Effector memory CD4-positive, alpha-beta T cell (primary cell): ENCODE measurements at places on chromosomes 3 and 15.

DNA sequence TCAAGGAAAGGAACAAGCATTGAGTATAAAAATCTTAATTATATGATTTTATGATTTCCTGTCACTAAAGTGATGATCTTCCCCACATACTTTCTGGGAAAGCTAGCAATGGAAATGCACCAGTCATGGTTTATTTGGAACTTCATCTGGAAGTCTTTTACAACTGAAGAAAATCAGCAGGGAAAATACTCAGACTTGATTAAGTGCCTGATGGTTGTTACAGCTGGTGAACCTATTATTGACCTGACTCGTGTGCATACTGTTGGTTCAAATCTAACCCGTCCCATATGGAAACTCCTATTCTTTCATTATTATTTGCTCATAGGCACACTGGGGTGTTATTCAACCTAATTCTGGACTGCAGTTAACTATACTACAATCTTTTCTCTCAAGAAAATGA, 701.8 kb upstream of the CCDC54 start:
- no peaks in the 10 kb centered on the region for H3K36me3 ChIP-seq
- H3K27ac ChIP-seq: no peak overlapping the region
- no peaks in the 10 kb centered on the region for H3K27me3 ChIP-seq
- no peaks in the 10 kb centered on the region for H3K4me1 ChIP-seq
- no peak for DNase-seq

- no peaks in the 10 kb centered on the region for H3K27me3 ChIP-seq
- H3K4me3 ChIP-seq: no peak overlapping the region
- no peak overlapping the region for H3K27ac ChIP-seq
- peaks cover 3% of the 10 kb centered on the region for H3K36me3 ChIP-seq
These were observed 26.2 kb upstream of the SLC12A8 start for GRCh38 chr3:125238759-125239158.

GRCh38 chr3:54836871-54837270, 91.0 kb downstream of the LRTM1 start:
- no peaks in the 10 kb centered on the region for H3K36me3 ChIP-seq
- H3K27ac ChIP-seq: no peak overlapping the region
- no peaks in the 10 kb centered on the region for H3K27me3 ChIP-seq
- H3K4me1 ChIP-seq: no peaks in the 10 kb centered on the region

GRCh38 chr3:99388780-99389179, 249.6 kb upstream of the COL8A1 start:
- no peaks in the 10 kb centered on the region for H3K4me1 ChIP-seq
- no peaks in the 10 kb centered on the region for H3K27me3 ChIP-seq
- DNase-seq: no peak
- H3K4me3 ChIP-seq: no peak overlapping the region

DNA sequence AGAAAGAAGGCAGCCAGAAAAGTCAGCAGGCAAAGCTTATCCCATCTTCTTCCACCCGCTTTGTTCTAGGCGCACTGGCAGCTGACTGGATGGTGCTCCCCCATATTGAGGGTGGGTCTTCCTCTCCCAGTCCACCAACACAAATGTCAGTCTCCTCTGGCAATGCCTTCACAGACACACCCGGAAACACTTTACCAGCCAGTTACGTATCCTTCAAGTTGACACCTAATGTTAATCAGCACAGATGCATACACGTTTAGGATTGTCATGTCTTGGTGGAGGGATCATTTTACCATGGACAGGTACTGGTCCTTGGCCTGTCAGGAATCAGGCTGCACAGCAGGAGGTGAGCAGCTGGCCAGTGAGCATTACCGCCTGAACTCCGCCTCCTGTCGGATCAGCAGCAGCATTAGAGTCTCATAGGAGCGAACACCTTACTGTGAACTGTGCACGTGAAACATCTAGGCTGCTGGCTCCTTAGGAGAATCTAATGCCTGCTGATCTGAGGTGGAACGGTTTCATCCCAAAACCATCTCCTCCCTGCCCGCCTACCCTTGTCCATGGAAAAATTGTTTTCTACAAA, 59.1 kb upstream of the PYDC2 start:
- no peak for DNase-seq
- H3K27ac ChIP-seq: no peak overlapping the region
- no peak overlapping the region for H3K4me3 ChIP-seq
- no peaks in the 10 kb centered on the region for H3K27me3 ChIP-seq

- H3K27ac ChIP-seq: no peak overlapping the region
- no peaks in the 10 kb centered on the region for H3K27me3 ChIP-seq
- no peak overlapping the region for H3K4me3 ChIP-seq
- no peaks in the 10 kb centered on the region for H3K36me3 ChIP-seq
- no peak for DNase-seq
- no peaks in the 10 kb centered on the region for H3K4me1 ChIP-seq
These were observed 585.2 kb downstream of the EPHA3 start for GRCh38 chr3:89692601-89693000.

- H3K4me3 ChIP-seq: no peak overlapping the region
- peak; percentile 39 for DNase-seq
- peaks cover 32% of the 10 kb centered on the region for H3K4me1 ChIP-seq
- H3K27me3 ChIP-seq: no peaks in the 10 kb centered on the region
- peaks cover 9% of the 10 kb centered on the region for H3K36me3 ChIP-seq
- peak overlapping the region; percentile 8 for H3K27ac ChIP-seq
These were observed 1.5 kb upstream of the MAPKBP1 start for GRCh38 chr15:41772720-41773331.

DNA sequence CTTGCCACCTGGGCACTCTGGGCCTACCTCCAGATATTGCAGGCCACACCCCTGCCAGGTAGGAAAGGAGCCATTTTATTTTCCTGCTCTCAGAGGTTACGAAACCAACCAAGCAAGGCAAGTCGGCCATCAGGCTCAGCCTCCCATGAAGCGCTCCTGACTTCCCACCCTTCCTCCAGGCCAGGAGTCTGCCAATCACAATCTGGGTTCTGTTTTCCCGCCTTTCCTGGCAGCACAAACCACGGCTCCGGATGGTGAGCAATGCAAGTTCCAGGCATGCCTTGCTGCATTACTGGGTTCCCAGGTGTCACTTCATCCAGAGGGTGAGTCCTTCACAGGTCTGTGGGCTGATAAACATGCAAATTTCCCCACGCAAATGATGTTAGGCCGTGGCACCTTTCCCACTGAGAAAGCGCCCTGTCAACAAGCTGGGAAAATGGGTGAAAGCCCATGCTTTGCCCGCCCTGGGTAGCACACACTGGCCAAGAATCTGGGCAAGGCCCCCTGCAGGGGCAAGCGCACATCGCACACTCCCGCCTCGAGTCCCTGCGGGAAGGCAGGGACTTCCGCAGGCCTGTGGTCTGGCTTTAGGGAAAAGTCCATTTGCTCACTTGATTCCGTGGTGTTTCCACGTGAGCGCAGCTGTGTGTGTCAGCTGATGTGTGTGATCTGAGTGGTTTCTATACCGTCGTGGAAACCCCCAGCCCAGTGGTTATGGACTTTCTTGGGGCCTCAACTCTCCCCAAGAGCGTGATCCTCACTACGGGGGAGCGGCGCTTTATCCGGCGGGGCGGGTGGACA, 61.6 kb upstream of the RYK start:
- no peak overlapping the region for H3K27ac ChIP-seq
- no peaks in the 10 kb centered on the region for H3K36me3 ChIP-seq
- peaks cover 11% of the 10 kb centered on the region for H3K27me3 ChIP-seq
- no peak overlapping the region for H3K4me3 ChIP-seq

- no peaks in the 10 kb centered on the region for H3K4me1 ChIP-seq
- H3K27me3 ChIP-seq: no peaks in the 10 kb centered on the region
- DNase-seq: no peak
- no peak overlapping the region for H3K27ac ChIP-seq
These were observed 63.1 kb downstream of the PRKAR2A start for GRCh38 chr3:48784426-48785120.

- H3K27ac ChIP-seq: no peak overlapping the region
- no peaks in the 10 kb centered on the region for H3K36me3 ChIP-seq
- DNase-seq: no peak
- no peak overlapping the region for H3K4me3 ChIP-seq
These were observed 227.4 kb upstream of the STT3B start for GRCh38 chr3:31305340-31305739.
